ENCODE measurements at places on chromosomes 11 and 22.

DNA sequence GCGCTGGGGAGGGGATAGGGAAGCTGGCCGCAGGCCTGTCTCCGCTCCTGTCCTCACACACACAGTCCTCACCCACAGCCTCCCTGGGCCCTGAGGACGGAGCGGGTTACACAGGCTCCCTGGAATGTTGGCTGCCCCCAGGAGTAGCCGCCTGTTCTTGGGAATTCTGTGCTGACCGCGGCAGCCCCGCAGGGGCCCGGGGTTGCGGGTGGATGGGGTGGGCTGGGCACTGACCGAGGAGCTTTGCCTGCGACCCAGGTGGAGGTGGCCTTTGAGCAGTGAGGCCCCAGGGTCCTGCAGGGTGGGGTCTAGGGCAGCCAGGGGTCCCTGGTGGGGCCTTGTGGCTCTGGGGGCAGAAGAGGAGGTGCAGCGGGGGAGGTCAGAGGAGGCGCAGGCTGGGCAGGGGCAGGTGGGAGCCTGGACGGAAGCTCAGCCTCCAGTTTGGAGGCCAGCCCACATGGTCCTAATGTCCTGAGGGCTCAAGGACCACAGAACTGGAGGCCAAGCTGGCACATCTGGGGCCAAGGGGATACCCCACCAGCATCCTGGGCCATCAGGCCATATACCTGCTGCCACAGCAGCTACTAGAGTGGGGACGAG lies 6.6 kb upstream of the MRGPRG start:
- DNase-seq: no peak

DNA sequence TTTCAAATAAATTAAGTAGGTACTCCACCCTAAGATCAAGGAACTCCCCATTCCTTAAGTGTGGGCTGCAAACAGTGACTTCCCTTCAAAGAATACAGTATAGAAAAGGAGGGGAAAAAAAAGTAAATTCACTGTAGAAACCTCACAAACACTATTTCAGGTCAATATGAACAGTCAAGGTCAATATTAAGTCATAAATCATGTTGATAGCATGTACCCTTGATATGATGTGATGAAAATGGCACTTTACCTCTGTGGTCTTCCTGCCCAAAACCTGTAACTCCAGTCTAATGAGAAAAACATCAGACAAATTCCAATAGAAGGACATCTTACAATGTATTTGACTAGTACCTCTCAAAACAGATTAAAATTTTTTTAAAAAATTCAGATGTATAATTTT lies 8.2 kb downstream of the CKAP5 start:
- no peak for DNase-seq

GRCh38 chr11:129767827-129768226 lies 47.8 kb upstream of the TMEM45B start:
- DNase-seq: no peak

GRCh38 chr22:40597526-40598430 lies 38.7 kb downstream of the MRTFA start:
- DNase-seq: no peak

DNA sequence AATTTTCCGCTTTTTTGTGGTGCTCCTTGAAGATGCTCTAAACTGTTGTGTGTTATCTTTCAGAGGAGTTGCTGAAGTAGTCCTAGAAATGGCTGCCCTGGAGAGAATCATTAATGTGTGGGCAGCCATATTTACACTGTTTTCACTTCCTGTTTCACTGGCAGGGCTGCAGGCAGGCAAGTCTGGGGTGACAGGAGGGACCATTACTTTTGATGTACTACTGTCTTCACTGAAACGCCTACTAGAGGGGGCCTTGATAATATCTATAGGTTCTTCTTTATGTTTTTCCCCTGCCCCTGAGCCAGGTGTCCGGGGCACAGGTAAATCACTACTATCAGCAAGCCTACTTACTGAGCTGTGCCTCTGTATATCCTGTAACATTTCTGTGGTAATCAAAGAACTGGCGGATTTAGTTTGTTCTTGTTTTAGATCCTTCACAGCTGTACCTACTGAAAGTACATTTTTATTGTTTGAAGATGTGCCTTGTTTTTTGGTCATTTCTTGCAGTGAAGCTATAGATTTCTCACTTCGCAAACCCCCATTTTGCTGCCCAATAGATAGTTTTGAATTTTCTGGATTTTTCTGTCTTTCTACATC lies 39.7 kb downstream of the ACAT1 start:
- no peak for DNase-seq

GRCh38 chr22:36922711-36923110 lies 9.3 kb downstream of the CSF2RB start:
- no peak for DNase-seq

- no peak for DNase-seq
These were observed 414.2 kb downstream of the SOX6 start for GRCh38 chr11:15942126-15942525.

DNA sequence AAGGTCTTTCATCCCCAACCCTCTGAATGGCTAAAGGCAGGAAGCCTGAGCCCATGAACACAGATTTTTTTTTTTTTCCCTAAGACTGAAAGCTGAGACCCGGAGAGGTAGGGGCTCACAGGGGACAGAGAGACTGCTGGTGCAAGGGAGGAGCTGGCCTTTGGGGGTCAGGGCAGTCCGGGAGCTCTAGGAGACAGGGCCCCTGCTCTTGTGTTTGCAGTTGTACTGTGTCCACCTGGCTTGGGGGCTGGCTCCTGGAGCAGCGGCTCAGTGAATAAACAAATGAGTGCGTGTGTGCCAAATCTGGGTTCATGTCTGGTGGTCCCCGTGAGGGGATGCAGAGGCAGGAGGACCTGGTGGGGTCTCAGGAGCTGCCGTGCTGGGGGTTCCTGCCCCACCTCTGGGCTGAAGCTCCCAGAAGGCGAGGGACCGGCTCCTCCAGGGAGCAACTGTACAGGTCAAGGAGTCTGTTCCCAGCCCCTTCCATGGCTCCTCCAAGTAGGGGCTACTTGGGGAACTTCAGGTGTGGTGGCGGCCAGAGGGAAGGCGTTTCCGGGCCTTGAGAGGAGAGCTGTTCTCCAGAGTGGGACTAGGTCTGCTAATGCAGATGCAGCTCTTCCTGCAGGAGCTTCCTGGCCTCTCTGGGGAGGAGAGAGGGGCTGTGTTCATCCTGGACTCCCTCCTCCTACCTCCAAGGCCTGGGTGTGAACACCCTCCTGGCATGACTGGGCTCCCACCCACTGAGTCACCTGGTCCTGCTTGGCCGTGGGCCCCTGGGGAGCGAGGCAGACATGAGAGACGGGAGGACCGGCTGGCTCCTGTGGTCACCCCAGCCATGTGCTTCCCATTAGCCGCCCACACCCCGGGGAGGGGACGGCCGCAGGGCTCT lies 57.6 kb downstream of the FBXO7 start:
- DNase-seq: no peak

- no peak for DNase-seq
These were observed 87.5 kb downstream of the TMEM135 start for GRCh38 chr11:87125257-87125656.

GRCh38 chr11:123314972-123315371 lies 115.1 kb upstream of the GRAMD1B start:
- no peak for DNase-seq

GRCh38 chr11:14288189-14288935 lies 70.6 kb downstream of the RRAS2 start:
- DNase-seq: no peak

Measured in COR-L47 (cell line).